ENCODE measurements at places on chromosomes 16 and 17.
A peak's percentile ranks its signal among the peaks of the same experiment; 100 is the strongest.

- no peak for DNase-seq
Observed at GRCh38 chr17:75508931-75509361, 6.4 kb downstream of the CASKIN2 start.

DNA sequence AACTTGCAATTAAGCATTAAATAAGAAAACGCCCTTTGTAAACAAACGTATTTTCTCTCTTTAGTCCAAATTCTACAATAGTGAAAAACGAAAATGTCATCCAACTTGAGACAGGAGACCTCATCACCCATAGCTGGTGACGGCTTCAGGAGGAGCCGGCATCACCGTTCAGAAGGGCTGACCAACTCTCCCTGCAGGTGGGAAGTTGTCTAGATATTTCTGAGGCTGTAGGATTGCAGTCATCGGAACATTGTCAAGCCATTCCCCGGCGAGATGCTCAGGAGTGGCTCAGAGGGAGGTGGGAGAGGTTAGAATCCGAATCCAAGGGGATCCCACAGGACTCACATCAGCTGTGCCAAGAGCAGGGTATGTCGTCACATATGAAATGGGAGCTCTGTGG, 76.7 kb downstream of the RBFOX3 start:
- DNase-seq, result no peak

- DNase-seq, result no peak
Observed at GRCh38 chr17:35079547-35080423, 16.3 kb upstream of the RFFL start.

GRCh38 chr17:29621751-29622194, 939 bp downstream of the CORO6 start:
- no peak for DNase-seq

GRCh38 chr16:14446796-14447195, 183.3 kb downstream of the PARN start:
- no peak for DNase-seq

GRCh38 chr16:56912746-56913708, 18.9 kb upstream of the HERPUD1 start:
- DNase-seq, result no peak

DNA sequence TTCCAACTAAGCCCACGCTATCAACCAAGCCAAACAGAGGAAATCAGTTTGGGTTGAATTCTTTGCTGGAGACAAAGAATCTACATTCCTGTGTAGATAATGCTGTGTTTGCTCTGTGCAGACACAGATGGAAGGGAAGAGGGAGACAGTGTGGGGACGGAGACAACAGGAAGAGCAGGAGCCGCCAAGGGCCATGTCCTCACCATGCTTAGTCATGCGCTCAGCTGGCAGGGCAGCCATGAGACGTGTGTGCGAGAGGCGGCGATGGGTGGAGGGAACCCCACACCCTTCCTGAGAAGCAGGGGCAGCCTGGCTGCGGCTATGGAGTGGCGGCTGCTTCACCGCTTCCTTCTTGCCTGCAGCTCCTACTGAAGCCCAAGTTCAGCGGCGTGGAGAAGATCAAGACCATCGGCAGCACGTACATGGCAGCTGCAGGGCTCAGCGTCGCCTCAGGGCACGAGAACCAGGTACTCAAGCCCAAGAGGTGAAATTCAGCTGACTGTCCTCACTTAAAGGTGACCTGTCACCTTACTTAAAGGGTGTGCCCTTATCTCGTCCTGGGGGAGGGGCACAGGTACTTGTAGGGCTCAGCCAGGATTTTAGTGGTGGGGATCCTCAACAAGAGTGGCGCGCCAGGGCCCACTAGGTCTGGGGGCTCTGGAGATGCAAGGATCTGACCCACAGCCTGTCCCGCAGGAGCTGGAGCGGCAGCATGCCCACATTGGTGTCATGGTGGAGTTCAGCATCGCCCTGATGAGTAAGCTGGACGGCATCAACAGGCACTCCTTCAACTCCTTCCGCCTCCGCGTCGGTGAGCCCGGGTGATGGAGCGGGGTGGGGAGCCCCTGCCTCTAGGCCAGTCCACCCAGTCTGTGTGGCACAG, 47.5 kb downstream of the ADCY7 start:
- no peak for DNase-seq

- no peak for DNase-seq
Observed at GRCh38 chr16:53482123-53482522, 20.9 kb downstream of the AKTIP start.

DNA sequence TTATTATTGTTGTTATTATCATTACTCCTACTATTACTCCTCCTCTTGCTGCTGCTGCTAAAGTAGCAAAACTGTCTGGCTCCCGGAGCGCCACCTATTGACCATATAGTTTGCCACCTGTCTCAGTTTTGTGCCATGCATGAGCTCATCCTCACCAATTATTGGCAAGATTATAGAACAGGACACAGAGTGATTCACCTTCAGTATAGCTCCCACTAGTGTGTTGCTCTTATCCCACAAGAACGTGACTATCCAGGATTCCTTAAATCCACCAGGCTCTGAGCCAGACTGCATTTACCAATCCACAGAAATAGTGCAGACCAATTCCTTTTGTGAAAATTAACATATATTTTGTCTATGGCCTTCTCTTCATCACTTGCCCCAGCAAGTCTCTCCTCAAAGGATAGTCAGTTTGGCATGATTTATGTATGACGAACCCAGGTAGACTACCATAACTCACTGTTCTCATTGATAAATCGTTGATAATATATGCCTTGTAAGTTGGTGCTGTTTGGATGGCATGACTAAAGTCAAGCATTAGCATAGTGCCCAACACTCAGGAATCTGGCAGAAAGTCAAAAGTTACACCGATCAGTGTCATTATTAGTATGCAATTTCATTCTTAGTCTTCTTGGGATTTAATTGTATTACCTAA, 405.5 kb upstream of the HSBP1 start:
- no peak for DNase-seq

DNA sequence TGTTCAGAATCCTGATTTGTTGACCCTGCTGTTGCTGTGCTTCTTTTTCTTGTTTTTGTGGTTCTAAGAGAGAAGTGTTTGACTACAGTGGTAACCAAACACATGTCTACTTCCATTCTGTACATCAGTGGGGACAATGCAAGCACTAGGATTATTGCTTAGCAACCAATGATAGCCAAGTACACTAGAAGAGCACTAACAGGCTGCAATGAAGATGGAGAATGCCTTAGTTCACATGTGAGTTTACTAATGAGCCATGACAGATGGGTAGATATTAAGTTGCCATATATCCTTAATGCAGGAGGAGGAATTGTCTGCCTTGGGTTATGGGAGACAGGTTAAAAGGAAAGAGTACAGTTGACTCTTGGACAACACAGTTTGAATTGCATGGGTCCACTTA, 8.3 kb downstream of the EFCAB5 start:
- DNase-seq, result no peak

DNA sequence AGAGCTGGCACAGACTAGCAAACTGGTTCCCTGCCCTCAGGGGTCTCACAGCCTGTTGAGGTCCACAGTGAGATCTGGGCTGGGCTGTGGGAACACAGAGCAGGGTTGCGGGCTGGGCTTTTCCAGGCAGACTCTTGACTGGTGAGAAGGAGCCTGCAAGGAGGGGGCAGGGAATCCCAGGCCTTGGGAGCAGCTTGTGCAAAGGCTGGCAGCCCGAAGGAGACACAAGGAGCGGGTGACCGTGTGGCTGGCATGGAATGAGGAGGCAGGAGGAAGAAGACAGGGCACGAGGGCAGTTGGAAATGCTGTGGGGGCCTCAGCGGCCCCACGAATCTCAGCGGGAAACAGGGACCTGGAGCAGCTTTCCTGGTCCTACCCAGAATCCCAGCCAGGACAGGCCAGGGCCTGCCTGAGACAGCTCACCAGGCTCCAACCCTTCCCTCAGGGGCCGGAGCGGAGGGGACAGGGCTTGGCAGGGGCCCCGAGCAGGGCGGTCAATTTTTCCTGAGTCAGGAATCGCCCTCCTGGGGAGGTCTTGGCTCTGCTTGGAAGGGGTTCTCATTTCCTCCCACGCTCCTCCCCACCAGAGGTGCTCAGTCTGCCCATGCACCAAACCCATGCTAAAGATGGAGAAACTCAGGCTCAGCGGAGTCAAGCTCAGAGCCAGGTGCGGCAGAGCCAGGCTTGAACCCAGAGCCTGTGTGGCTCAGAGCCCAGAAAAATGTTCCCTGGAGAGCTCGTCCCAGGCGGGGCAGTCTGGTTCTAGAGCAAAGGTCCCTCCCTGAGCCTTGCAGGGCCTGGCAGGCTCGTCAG, 9.2 kb upstream of the SNN start:
- no peak for DNase-seq

DNA sequence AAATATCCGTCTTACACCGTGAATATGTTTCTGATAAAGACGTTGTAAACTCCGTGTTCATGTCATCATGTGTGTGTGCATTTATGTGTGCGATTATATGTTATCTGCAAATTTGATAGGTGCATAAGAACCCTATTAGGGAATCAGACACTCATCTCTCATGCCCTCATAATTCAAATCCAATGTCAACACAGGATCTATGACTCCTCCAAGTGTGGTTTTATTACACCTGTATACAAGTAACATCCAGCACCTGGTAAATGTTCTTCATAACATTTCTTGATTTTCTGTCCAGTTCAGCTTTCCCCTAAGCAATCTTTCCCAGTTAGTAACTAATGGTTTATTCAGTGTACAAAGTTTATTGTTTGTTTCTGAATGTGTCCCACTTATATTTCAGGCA, 681.9 kb downstream of the CDH11 start:
- DNase-seq, result no peak

DNA sequence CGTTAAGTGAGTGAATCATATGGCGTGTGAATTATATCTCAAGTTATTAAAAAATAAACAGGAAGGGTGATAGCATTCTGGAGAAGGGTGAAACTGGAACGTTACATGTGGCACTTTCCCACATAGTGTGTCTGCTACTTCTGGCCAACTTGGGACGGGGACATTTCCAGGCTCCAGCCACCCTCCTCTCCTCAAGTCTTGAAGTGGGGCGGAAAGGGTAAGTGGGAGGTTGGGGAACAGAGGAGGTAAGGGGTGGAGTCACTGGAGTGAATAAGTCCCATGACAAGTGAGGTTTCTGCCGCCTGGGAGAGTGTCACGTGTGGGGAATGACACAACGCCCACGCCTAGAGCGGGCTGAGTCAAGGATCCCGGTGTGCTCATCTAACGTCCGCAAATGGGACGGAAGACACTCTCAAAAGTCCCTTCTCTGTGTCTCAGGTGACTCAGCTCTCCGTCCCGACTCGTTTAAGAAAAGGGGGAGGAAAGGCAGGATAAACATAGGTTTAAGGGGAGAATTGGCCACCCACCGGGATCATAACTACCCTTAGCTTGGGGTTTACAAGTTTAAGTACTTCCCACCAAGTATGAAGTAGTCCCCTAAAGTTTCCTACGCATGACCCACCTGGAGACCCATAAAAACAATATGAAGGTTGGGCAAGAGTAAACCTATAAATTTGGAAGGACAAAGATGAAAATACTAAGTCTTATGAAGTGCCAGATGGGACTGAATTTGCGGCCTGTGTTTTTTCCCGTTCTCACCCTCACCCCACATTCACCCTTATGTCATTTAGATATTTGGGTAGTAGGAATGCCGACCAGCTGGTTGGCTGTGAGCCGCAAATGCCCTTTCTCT, 1.2 kb upstream of the SPAG9 start:
- DNase-seq, result peak; percentile 66

- no peak for DNase-seq
Observed at GRCh38 chr17:67375054-67375427, 2.0 kb upstream of the PITPNC1 start.

- no peak for DNase-seq
Observed at GRCh38 chr17:42436391-42436790, 13.3 kb upstream of the CAVIN1 start.

GRCh38 chr16:49781401-49781800, 74.5 kb downstream of the ZNF423 start:
- no peak for DNase-seq

DNA sequence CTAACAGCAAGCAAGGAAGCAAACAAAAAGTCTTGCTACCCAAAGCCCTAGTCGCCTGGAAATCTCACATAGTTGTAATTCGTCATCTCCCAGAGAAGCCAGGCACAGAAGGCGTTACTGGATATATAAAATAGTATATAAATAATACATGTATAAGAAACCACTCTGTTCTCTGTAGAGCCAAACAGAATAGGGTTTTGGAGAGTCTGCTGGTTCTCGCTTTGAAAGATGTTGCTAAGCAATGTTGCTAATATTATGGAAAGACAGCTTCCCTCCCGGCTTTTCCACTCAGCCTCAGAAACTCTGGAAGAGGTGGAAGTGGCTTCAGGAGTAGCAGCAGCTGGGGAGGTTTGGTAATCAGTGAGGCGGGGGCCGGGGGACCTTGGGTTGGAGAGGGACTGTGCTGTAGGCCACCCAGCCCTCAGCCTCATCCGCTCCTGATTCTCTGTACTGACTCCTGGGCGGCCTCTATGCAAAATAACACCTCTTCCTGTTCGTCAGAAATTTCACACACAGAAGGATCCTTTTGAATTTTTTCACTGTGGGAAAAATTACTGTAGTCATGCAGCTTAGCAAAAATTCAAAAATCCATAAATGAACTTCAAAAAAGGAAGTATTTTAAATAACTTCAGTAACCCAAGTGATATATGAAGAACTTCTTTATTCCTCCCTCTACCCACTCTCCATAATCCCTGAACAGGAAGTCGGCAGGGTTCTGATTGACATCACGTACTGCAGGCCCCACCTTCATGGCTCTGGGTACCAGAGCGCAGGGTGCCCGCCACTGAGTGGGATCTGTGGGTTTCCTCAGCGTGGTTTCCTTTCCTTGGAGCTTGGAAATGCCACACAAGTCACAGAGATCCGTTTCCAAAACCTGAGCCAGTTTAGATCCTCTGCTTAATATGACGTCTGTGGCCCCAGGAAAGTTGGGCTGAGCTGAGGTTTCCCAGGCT, 51.4 kb downstream of the RAP1GAP2 start:
- DNase-seq, result no peak

DNA sequence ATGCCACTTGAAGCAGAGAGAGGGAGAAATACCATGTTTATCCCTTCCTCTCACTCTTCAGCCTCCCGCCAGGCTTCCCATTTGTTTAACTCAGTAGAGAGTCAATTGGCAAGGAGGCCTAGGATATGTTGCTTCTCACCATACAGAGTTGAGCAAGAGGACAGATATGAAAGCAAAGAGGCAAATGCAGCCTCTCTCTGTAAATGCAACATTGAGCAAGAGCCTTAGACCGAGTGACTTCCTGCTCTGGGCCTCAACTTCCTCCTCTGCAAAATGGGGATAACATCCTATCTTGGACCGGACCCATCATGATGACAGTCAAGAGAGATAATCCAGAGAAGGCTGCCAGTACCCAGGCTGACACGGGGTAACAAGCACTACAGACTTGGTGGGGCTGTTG, 36.8 kb downstream of the SOCS1 start:
- no peak for DNase-seq

GRCh38 chr17:45293413-45294211, 23.2 kb downstream of the MAP3K14 start:
- DNase-seq, result no peak

- no peak for DNase-seq
Observed at GRCh38 chr17:17603178-17603894, 11.8 kb upstream of the PEMT start.

GRCh38 chr17:16877099-16877498, 94.8 kb downstream of the TNFRSF13B start:
- DNase-seq, result no peak

Measured in stimulated activated effector memory CD8-positive, alpha-beta T cell treated with anti-CD3 and anti-CD28 coated beads, Interleukin-12 subunit alpha, Interleukin-12 subunit beta, amount 100 ng/mL, for 72 hours (primary cell).